ENCODE measurements at places on chromosomes 3 and 15.

GRCh38 chr3:107987036-107987939 lies 103.5 kb downstream of the CD47 start:
- no peak for DNase-seq

DNA sequence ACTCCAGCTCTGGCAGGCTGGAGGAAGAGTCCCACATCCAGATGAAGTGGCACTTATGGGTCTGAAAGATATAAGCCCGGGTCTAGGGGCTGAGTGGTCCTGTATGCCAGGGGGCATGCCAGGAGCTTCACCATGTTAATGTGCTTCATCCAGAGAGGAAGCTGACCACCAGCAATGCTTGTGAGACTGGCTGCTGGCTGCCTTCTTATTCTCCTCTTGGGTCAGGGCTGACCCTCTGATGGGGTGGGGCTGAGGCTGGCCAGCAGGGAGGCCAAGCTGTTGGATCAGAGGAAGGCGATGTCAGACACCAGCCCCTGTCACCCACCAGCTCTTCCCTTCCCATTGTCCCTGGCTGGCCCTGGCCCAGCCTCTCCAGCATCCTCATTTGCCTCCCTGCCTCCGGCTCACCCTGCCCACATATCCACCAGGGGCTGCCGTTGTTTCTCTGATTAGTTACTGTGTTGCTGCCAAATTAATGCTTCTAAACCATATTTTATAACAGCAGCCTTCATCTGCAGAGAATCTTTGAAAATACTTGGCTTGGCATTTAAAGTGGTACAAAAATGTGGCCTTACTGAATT lies 20.4 kb upstream of the PSTPIP1 start:
- DNase-seq, result no peak

DNA sequence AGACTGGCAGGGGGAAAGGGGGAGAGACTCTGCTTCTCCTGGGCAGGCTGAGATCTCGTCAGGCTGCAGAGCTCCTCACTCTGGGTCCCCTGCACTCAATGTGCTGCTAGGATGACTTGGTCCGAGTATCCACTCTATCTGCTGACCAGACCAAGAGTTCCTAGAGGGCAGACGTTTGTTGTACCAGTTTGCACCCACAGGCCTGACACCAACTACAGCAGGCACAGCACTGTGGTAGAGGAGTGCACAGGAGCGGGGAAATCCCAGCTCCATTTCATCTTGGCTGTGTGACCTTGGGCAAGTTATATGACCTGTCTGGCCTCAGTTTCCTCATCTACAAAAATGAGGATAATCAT lies 29.0 kb downstream of the CCDC12 start:
- DNase-seq, result no peak

- DNase-seq, result no peak
These were observed 57.9 kb downstream of the ITGB5 start for GRCh38 chr3:124829178-124829818.

DNA sequence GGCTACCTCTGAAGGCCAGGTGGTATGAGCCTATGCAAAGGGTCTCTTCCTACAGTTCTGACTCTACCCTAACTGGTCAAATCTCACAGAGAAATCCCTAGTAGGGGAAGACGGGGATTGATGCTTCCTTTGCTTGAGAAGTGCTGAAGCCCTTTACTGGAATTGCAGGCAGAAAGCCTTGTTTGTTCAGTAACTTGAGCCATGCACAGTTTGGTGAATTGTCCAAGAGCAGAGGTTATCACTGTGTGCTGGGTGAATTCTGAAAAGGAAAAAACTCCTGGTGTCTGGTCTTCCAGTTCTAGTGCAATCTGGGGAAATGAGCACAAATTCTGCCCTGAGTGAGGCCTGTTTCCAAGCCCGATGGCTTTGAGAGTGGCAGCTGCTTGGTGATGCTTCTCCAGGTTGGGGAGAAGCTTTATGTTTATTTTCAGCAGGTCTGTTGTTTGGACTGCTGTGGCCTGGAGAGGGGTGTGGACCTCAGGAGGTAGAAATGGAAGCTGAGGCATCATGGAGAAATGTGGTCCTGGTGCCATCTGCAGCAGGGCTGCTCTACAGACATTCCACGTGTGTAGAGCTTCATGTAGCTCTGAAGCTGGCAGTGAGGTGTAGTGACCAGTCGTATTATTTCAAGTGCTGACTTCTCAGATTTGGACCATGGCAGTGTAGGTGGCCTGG lies 60.9 kb downstream of the ARNT2 start:
- no peak for DNase-seq

GRCh38 chr15:45572617-45573016 lies 14.6 kb upstream of the BLOC1S6 start:
- DNase-seq, result no peak

- DNase-seq, result no peak
These were observed 127.6 kb upstream of the GBE1 start for GRCh38 chr3:81888914-81889557.

DNA sequence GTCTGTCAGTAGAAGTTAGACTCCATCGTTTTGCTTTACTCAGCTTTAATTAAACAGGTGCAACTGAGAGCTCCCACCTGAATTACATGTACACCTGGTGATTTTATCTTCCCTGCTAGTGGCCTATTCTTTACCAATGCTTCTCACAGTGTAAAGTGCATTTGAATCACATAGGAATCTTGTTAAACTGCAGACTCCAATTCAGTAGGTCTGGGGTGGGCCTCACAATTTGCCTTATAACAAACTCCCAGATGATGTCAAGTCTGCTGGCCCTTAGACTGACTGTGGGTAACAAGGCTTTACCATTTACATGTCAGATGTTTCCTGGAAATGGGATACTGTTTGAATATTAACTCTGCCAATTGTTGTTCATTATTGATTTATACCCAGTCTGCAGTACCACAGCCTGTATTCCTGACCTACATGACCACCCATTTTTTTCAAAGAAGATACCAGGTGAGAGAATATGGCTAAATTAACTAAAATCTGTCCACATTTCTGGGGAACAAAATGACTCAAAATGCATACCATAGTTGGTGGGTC lies 37.2 kb downstream of the CMSS1 start:
- no peak for DNase-seq

DNA sequence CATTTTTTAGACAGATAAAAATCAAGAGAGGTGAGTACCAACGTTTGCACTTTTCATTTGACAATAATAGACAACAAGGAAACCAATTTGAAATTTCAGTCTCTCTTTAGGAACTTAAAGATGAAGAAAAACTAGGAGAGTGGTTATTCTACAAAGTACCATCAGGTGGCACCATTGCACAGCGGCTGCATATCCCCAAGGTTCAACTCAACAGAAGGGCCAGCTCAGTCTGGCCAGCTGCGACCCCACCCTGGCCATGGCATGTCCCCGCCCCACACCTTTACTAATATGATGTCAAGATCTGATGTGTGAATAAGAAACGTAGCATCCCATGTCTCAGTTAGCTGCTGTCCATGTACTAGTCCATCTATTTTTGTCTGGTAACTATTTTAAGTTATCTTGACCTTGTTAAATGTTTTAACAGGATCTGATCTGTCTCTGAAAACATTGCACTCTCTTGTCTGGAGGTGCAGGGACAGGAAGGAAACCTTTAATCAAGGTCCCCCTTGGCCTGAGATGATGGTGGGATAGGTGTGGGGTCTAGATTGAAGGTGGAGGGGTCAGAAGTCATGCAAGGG lies 35.5 kb upstream of the CGNL1 start:
- peak; percentile 16 for DNase-seq

- no peak for DNase-seq
These were observed 32.4 kb upstream of the PLSCR2 start for GRCh38 chr3:146501752-146502151.

- DNase-seq, result no peak
These were observed 145.4 kb downstream of the CHL1 start for GRCh38 chr3:341998-342397.

GRCh38 chr15:100083572-100083971 lies 258.2 kb downstream of the ADAMTS17 start:
- no peak for DNase-seq

DNA sequence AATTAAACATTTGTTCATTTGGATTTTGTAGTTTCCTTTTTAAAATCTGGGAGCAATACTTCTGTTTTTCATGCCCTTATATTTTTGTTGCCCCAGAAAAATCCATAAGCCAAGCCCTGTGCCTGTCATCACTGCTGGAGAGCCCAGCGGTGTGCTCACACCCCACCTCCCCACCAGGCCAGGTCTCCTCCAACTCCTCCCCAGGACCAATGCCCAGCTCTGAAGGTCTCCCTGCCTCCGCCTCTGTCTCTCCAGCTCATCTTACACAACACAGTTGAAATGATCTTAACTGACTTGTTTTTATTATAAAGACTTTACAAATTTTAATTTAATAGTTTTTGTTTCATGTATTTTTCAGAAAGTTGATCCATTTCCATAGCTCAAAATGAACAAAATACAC lies 66.4 kb downstream of the RHCG start:
- no peak for DNase-seq

DNA sequence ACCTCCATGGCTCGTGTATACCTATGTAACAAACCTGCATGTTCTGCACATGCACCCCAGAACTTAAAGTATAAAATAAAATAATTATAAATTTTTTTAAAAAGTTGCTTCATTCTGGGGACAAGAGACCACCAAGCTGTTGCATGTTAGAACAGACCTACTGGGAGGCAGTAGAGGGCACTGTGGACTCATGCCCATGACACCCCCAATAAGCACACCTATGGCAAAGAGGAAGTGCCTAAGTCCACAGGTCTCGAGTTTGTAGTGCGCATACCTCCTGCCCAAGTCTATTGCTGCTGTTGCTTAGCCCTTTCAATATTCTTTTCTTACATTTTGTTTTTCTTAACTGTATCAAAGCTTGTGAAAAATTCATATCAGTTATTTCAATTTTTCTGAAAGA lies 267.9 kb upstream of the THBS1 start:
- DNase-seq, result no peak

GRCh38 chr15:38819387-38819950 lies 254.9 kb upstream of the RASGRP1 start:
- DNase-seq, result no peak

- no peak for DNase-seq
These were observed 177.2 kb downstream of the TP63 start for GRCh38 chr3:189808246-189809007.

DNA sequence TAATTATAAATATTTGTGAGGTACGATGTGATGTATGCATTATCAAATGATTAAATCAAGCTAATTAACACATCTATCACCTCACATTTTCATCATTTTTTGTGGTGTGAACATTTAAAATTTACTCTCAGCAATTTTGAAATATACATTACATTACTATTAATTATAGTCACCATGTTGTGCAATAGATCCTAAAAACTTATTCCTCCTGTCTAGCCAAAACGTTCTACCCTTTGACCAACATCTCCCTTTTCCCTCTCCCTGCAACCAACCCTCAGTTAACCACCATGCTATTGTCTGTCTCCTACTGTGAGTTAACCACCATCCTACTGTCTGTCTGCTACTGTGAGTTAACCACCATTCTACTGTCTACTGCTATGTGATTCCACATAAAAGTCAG lies 20.7 kb upstream of the SLMAP start:
- DNase-seq, result no peak

DNA sequence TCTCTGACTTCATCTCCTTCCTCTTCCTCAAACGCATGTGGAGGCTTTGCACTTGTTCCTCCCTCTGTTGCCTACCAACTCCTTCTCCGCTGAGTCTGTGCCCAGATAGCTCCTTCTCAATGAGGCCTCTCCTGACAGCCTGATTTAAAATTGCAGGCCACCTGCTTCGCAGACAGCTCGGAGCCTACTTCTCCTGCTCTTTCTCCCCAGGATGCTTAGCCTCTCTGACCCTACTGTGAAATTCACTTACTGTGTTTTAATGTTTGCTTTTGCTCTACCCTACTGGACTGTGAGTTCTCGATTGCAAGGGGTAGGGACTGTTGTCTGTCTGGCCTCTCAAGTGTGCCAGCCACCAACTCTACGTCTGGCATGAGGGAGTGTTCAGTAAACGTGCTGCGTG lies 83.4 kb downstream of the EEFSEC start:
- DNase-seq, result no peak

- DNase-seq, result no peak
These were observed 2.6 kb downstream of the RBMS3 start for GRCh38 chr3:29283231-29284119.

DNA sequence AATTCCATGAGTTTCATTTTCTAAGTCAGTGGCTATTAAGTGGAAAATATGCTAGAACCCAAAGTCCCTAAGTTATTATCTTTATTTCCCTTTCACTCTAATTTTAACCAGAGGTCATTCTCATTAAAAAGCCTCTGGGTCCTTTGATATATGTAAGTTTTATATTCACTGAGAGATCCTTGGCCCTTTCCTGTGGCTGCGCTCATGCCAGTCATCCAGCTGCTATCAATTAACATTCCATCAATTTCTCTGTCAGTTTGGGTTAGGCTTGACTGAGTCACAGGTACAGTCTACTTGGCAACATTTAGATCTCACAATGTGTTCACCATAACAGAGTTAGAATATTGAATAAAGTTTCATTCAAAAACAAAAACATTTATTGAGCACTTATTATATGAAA lies 58.0 kb upstream of the FBN1 start:
- DNase-seq, result no peak

GRCh38 chr15:59282515-59283337 lies 76.1 kb downstream of the LDHAL6B start:
- no peak for DNase-seq

- no peak for DNase-seq
These were observed 19.9 kb downstream of the IQGAP1 start for GRCh38 chr15:90407871-90408317.

GRCh38 chr15:81863162-81863561 lies 182.7 kb downstream of the MEX3B start:
- no peak for DNase-seq

DNA sequence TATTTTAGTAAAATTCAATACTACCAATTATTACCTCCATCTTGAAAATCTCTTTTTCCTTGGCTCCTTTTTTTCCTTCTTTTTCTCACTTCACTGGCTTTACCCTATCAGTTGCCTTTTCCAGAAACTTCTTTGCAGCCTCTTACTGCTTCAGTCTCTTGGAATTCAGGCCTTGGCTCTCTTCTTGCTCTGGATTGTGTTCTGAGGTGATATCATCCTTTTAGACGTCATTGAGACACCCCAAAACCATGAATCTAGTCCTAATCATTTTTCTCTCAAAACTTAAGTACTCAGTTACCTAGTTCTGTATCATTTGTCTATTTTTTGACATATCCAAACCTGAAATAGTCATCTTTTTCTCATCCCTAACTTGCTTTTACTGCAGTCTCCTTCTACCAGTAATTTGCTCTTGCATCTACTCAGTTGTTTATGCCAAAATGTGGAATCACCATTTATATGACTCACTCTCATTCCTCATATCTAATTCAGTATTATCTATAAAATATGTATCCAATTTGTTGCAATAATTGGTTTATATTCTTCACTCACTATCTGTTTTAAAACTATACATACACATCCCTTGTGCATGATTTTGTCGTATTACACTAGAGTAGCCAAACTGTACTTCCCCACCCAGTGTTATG lies 703.2 kb upstream of the CCDC54 start:
- DNase-seq, result no peak

Data from stimulated activated CD4-positive, alpha-beta T cell treated with anti-CD3 and anti-CD28 coated beads, Interleukin-2, amount 100 ng/mL, for 48 hours (primary cell).